Stimulated activated CD4-positive, alpha-beta T cell treated with anti-CD3 and anti-CD28 coated beads, TNF-alpha, amount 100 ng/mL, for 4 hours (primary cell): ENCODE measurements at places on chromosomes 11 and 22.

GRCh38 chr22:47174096-47174495, 411.6 kb downstream of the TBC1D22A start:
- no peak for DNase-seq

DNA sequence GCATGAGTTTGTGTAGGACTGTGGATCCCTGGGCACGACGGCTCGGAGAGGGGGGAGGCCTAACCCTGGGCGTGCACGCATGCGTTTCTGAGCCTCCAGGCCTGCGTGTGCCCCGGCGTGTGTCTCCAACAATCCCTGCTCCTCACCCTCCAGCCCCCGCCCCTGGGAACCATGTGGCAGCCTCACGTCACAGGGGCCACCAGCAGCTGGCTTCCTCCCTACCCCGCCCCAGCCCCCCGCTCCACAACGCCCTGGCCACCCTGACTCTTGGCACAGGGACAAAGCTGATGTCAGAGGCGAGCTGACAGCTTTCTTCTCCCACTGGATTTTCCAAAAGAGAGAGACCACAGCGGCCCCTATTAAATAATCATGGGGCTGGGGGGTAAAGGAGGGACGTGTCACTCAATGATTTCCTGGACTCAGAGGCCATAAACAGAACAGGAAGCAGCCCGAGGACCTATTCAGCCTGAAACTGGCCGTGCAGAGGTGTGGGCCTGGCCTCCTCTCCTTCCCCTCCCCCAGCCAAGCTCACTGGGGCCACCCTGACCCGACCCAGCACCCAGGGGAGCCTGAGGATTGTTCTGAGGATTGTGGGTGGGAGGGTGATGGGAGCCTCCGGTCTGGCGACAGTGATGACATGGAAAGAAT, 6.8 kb upstream of the LIF start:
- no peak for DNase-seq

GRCh38 chr11:69816671-69817070, 2.5 kb downstream of the FGF3 start:
- no peak for DNase-seq

- no peak for DNase-seq
Measured at GRCh38 chr11:130633466-130633865, 185.0 kb downstream of the ADAMTS15 start.

DNA sequence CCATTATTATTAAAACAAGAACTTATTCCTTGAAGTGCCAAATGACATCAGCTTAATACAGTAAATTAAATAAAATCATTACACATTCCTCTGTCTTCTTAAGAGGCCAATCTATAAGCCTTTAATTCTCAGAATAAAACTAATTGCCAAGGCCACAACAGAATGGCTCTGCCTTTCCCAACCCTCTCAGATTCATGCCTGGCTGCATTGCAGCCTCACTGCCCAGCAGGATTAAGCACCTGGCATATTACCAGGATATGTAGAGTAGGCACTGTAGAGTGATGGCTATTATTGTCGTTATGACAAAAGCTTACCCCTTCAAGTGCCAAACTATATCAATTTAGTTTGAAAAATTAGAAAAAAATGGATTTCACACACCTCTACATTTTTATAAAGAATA, 9.4 kb upstream of the CALCA start:
- DNase-seq: no peak

- no peak for DNase-seq
Measured at GRCh38 chr11:79055856-79056631, 384.8 kb downstream of the TENM4 start.

GRCh38 chr22:42319386-42319785, 48.9 kb upstream of the TCF20 start:
- no peak for DNase-seq

DNA sequence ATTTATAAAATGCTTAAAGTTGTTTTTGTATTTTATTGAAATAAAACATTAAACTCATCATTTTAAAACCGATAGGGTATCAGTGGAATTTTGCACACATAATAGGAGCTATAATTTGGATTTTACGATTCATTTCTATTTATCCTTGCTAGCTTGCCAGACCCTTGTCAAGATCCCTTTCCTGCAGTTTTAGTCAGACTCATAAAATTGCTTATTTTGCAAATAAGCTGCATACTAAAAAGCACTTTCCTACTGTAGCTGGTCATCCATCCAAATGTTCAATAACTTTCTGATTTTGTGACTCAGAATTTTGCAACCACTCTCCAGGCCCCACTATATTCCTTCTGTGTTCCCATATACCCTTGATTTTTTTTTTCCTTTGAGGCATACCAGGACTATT, 239.2 kb upstream of the CTSC start:
- DNase-seq: no peak

DNA sequence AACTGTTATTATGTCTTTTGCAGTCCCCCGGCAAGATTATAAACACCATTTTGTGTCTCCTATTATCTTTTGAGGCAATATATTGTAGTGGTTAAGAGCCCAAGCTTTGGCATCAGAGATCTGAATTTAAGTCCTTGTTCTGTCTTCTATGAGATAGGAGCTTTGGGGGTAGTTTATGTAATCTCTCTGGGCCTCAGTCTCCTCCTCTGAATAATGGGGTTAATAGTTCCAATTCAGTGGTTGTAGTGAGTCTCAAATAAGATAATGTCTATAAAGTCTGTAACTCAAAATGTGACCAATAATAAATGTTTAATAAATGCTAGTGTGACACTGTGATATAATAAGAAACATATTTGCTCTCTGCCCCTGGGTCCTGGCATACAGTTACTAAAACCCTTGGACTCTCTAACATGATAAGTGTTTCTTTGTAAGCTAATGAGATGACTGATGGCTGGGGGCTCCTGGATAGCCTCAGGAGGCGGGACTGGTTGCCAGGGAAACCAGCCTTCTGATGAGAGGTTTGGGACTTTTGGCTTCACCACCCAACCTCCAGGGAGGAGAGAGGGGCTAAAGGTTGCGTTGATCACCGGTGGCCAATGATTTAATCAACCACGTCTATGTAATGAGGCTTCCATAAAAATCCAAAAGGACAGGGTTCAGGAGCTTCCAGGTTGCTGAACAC, 183.4 kb upstream of the MTMR2 start:
- DNase-seq: no peak

GRCh38 chr11:1934335-1935155, 12.6 kb upstream of the MRPL23 start:
- no peak for DNase-seq

DNA sequence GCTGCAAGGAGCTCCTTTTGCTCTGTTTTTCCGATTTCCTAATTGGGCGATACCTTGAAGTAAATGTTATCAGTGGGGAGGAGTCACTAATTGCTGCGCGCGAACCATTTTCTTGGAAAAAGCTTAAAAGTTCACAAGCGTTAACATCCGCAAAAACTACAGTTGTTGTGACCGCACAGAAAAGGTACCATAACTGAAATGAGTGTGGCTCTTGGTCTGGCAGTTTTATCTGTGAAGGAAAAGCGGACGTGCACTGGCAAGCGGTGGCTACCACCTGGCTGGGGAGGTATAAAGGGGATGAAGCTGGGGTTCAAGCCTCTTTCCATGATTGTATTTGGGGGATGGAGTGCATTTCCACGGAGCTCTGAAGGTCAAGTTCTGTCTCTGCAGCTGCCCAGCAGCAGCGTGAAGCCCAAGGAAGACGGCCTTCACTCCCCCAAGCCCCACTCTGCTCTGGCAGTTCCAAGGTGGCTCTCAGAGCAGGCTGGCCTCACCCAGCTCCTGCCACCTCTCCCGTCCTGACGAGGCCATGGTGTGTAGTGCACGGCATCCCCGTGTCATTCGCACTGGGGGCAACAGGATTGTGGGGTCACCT, 27.5 kb downstream of the MOV10L1 start:
- no peak for DNase-seq

DNA sequence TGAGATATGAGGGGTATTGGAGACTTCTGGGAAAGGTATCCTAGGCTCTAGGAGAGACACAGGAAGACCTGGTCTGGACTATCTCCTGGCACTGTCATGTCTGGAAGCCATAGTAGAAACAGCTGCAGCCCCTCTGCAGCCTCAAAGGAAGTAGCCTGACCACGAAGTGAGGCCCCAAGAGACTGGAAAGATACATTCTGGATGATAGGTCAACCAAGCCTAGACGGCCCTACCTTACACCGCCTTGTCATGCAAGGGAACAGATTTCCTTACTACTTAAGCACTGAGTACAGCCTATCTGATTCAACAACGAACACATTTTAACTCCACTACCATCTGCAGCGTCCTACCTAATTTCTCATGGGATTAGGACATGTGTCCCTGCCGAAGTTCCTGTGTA, 31.1 kb downstream of the UQCR10 start:
- no peak for DNase-seq

- no peak for DNase-seq
Measured at GRCh38 chr22:39718921-39719475, 148.4 kb downstream of the CACNA1I start.

DNA sequence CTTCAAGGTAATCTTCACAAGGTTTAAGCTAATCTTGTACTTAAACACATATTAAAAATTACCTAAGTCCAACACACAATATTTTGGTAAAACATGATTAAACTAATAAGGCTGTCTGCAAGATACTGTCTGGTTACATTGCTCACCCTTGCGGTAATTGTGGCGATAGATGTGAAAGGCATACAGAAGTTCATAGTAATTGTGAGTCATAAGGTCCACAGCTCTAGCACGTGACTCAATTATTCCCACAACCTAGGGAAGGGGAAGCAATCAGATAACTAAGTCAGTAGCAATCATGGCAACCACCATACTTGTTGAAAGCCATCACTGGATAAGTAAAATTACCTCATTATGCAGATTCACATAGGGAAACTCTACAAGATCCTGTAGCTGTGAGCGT, 30.5 kb upstream of the FNBP4 start:
- DNase-seq: no peak

- DNase-seq: no peak
Measured at GRCh38 chr11:9184516-9184915, 80.6 kb downstream of the DENND5A start.

GRCh38 chr11:36446135-36446534, 63.9 kb downstream of the TRAF6 start:
- DNase-seq: no peak

DNA sequence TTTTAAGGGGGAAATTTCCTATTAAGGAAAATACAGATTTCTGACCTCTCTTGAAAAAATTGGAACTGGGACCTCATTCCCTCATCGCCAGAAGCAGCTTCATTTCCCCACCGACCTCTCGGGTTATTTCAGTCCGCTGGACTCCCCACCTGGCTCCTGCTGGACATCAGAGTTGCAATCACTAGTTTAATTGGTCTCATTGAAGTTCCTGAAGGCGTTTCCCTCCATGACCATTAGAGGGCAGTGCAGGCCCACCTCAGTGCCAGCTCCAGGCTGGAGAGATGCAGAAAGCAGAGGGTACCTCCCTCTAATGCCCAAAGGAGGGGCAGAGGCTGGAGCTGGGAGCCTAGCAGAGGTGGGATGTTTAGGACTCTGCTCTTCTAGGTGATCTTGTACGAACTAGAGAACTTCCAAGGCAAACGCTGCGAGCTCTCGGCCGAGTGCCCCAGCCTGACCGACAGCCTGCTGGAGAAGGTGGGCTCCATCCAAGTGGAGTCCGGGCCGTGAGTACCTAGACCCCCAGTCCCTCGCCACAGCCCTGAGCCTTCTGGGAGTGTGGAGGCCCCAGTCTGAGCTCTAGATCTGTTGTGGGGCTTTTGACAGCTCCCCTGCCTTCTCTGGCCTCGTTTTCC, 2.7 kb downstream of the CRYBB3 start:
- DNase-seq: no peak

- DNase-seq: no peak
Measured at GRCh38 chr11:46835897-46836296, 10.2 kb downstream of the CKAP5 start.

DNA sequence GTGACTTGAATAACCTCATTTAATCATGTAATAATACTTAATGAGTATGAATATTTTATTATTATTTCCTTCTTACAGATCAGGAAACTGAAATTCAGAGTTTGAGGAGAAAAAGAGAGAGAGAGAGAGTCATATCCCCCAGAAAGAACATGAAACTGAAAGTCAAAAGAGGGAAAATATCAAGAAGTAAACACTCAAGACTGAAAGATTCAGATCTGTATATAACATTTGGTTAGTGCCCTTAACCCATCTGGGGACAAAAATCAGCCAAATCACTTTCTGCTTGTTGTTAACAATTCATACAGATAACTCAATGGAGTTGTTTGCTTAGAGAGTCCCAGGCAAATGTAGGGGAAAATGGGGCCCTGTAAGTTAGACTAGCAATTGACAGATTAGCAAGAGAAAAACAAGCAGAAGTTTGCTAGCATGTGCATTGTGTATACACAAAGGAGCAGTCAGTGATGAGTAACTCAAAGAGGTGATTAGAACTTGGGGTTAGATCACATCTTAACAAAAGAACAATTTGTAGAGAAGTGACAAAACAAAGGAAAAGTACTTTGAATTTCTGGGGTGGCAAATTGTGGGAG, 25.9 kb upstream of the MMP13 start:
- DNase-seq: no peak

DNA sequence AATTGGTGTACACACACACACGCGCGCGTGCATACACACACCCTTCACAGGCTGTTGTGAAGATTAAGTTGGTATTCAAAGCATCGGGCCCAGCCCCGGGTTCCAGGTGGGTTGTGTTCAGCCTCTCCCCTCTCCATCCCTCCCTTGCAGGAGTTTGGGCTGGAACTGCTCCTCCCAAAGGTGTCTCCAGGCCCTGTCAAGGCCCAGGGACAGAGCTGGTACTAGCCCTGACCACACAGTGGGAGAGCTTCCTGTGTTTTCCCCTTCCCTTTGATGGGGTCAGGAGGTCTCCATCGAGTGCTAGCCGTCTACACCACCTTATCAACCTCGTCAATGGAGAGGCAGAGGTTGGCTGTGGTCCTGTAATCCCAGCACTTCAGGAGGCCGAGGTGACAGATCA, 36.5 kb upstream of the CSNK1E start:
- no peak for DNase-seq

- no peak for DNase-seq
Measured at GRCh38 chr11:111699579-111700156, 66.5 kb downstream of the PPP2R1B start.

GRCh38 chr11:26851696-26852095, 129.8 kb upstream of the SLC5A12 start:
- DNase-seq: no peak

DNA sequence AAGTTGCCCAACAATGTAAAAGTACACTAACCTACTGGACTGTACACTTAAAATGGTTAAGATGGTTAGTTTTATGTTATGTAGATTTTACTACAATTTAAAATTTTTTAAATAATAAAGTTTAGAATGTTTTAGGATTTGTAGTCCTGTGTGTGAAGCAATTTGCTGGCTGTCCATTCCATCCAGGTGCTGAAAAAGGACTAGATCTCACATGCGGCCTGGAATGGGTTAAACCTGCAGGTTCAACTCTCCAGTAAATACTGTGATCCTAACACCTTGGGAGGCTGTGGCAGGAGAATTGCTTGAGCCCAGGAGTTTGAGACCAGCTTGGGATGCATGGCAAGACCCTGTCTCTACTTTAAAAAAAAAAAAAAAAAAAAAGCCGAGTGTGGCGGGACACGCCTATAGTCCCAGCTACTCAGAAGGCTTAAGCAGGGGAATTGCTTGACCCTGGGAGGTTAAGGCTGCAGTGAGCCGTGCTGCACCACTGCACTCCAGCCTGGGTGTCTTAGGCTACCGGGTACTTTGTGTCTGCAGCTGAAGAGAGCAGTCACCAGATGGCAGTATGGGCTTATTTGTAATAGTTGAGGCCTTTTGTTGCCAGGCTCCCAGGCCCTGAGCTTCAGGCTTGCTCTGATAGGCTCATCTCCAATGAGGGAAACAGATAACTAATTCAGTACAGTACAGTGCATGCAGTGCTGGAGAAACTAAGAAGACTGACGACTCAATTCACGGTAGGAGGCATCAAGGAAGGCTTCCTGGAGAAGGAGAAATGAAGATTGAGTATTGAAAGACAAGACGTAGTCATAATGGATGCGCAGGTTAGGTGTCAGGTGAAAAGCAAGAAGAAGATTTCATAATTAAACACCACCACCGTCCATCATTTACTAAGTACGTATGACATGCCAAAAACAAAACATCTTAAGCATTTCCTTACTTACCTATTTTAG, 64.7 kb upstream of the ASPHD2 start:
- DNase-seq: no peak
